ENCODE measurements at places on chromosomes 6 and 20.

DNA sequence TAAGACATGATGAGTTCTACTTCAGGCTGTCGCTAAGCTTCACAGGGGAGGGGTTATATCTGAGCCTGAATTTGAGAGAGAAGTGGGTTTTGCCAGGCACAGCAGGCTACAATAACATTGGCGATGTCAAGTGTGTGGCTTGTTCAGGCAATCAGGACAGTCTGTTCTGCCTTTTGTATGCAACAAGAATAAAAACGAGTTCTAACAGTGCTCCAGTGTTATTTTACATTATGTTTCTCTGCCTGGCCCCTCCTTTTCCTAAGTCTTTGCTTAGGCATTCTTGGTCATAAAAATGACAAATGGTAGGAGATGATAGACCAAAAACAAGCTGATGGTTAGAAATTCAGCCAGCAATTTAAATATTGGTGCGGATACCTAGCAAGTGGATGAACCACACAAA lies 26.8 kb downstream of the PAQR8 start:
- no peak for DNase-seq

DNA sequence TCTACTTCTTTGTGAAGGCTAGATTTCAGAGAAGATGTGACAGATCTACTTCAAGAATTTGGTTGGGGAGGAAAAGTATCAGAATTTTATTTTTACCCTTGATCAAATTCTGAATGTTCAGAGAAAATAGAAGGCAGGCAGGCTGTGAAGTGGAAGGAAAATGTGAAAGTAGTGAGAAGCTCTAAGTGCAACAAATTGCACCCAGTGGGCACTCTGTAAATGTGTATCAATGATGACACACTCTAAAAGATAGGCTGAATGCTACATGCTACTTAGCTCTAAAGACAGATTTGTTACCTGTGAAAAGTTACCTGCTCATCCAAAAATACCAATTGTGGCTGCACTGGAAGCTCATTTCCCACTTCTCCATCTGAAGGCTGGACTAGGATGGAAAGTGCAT lies 438.6 kb downstream of the PKHD1 start:
- DNase-seq = no peak

- DNase-seq = no peak
Observed at GRCh38 chr6:24864343-24864742, 65.6 kb upstream of the ARMH2 start.

- DNase-seq = no peak
Observed at GRCh38 chr20:63284544-63284949, 8.4 kb upstream of the COL20A1 start.

DNA sequence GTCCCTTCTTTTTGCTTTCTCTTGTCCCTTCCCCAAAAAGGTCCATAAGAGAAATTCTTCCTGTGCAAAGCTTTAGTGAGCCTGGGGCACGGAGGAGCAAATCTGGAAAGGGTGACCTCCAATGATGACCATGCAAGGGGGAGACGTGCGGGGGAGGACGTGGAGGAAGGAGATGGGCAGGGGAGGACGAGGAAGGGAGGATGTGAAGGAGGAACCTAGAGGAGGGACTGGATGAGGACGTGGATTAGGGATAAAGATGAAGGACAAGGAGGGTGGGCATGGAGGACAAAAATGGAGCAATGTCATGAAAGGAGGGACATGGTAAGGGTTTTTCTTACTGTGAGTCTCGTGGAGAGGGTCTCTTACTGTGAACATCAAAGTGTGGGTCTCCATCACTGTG lies 139.5 kb downstream of the ERMARD start:
- no peak for DNase-seq

GRCh38 chr6:151498327-151498726 lies 4.5 kb downstream of the CCDC170 start:
- DNase-seq = no peak

- DNase-seq = no peak
Observed at GRCh38 chr6:142893088-142893487, 51.9 kb downstream of the HIVEP2 start.

DNA sequence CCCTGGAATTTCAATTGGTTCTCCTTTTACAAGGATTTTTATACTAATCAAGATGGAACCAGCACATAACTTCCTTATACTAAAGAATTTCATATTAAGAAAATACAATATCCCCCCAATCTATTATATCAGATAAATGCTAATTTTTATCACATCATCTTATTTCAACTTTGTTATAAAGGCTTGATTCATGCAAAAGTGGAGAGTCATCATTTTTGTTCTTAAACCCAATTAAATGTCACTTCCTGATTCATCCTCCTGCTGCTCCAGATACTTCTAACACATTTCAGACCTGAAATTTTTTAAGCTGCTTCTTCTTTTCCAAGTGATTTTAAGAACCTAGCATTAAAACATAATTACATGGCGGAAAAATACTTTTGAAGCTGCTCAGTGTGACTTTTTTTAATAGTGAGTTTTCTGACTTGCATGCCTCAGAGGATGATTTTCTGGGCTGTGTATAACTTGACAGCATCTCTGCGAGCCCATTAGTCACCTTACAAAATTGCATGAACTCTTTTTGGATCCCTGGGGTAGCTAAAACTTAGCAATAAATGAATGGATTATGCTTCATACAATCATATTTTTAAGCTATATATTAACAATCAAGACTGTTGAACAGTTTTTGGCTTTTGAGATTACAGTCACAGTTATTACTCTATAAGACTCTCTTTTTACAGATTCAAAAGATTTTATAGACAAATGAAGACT lies 134.1 kb downstream of the ELOVL4 start:
- DNase-seq = no peak

DNA sequence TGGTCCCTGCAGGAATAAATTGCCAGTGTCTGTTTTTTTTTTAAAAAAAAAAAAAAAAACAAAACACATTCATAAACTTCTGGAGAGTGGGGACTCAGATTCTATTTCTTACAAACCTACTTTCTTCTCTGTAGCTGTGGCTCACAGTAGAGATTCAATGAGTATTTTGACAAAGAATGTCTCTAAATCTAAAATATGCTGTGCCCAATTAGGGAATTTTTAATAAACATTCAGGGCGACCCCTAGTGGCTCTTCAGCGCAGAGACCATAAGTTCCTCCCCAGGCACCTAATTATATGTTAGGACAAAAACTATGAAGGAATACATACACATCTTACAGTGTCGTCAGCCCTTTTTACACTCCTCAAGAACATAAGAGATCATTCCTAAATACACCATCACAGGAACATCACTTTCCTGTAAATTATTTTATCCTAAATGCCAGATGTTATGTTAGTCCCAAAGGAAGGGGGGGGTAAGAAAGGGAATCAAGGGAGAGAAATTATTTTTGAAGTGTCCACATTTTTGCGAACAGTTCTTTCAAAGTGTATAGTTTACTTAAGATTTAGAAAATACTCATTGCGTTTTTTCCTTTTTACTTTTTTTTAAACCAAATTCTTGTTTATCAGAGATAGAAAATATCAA lies 21.8 kb upstream of the NAA20 start:
- peak; percentile 19 for DNase-seq

GRCh38 chr6:158634695-158635426 lies 9.7 kb downstream of the DYNLT1 start:
- no peak for DNase-seq

DNA sequence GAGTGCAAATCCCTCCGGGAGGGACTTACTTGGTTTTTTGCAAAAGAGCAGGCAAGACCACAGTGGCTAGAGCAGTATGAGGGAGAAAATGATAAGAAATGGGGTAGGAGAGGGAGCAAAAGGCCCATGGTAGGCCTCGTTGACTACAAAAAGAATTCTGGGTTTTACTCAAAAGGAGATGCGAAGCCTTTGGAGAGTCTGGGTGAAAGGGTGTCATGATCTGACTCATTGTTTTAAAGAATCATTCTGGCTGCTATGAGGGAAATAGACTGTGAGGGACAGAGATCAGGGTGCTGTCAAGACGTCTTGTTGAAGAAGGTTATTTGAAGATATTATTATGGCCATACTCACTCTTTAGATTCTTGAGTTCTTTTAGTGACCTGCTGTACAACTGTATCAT lies 13.0 kb downstream of the TBC1D32 start:
- DNase-seq = no peak

DNA sequence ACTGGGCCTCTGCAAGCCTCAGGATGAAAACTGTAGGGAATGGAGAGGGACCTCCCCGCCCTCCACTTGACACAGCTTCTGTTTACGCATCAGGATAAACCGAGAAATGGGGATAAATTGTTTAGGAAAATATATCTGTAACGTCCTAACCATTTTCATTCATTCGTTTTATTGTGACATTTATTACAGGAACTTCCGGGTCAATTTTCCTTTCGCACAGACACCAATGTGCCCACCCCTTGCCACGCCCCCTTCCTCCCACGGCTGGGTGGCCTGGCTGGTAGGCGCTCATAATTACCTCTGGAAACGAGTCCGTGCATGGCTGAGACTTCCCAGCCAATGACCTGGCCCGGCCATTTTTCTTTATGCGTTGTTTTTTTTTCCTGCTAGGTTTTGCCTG lies 96.1 kb downstream of the BMP7 start:
- DNase-seq = no peak

DNA sequence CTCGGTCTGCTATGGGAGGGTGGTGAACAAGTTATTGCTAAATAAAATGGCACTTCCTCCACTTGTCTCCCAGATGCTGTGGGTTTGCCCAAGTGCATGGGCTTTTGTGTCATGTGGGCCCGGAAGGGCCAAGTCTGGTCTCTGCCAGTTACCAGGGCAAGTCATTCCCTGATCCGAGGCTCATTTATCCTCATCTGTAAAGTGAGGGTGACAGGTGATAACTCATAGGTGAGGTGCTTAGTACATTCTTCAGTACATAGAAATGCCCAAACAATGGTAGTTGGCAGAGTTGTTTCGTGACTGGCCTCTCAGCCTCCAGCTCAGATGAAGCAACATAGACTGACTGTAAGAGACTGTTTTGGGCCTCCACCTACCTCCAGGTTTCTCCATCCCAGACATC lies 2.0 kb upstream of the MUCL3 start:
- DNase-seq = no peak

DNA sequence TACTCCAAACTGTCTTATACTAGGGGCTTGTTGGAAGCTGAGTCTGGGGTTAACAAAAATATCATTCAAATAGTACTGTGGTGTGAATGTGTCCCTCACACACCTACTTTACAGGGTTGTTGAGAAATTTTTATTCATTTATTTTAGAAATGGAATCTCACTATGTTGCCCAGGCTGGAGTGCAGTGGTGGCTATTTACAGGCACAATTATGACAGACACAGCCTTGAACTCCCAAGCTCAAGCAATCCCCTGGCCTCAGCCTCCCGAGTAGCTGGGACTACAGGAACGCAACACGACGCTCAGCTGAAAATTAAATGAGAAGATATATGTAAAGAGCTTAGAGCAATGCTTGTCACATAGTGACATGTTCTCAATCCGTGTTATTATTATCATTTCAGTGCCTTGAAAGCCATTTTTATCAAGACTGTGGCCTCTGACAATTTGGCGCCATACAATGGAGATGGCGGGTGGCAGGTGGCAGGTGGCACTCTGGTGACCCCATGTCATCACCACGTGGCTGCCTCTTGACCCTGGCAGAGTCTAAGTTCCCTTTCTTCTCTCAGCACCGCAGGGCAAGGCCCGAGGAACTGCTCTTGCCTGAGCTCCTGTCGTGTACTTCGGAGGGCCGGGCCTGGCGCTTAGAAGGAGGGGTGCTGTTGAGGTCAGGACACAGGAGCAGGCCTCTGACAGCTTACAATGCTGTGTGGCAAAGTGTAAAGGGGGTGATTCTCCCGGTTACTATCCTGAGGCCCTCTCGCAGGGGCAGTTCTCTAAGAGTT lies 64.5 kb downstream of the STX11 start:
- DNase-seq = no peak

DNA sequence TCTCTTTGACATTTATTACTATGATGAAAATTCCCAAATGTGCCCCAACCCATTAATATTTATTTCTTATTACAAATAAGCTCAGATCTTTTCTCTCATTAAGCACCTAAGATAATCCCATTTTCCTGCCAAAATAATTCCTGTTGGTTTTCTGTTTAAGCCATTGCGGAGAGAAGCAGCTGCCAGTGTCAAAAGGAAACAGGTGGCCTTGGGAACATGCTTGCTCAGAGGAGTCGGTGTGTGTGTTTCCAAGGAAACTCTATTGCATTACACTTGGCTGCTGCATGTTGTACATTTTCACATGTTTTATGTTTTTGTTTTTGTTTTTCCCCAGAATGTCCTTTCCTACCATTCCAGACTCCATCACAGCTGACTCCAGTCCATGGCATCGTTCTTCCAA lies 56.4 kb downstream of the CD24 start:
- DNase-seq = no peak

Data from NCI-H1930 (cell line).